Naive B cell (primary cell): ENCODE measurements at places on chromosomes 13 and 19. TPM values are rescaled to one million over a fixed set of nuclear protein-coding genes. Genes with fewer than 3 reads are reported as not detected.

GRCh38 chr13:32960626-32961025, 55.6 kb upstream of the KL start:
- H3K27me3 ChIP-seq = no peaks in the 10 kb centered on the region
- no peak overlapping the region for H3K27ac ChIP-seq
- no peak for DNase-seq
- no peaks in the 10 kb centered on the region for H3K4me1 ChIP-seq
- H3K36me3 ChIP-seq = no peaks in the 10 kb centered on the region

DNA sequence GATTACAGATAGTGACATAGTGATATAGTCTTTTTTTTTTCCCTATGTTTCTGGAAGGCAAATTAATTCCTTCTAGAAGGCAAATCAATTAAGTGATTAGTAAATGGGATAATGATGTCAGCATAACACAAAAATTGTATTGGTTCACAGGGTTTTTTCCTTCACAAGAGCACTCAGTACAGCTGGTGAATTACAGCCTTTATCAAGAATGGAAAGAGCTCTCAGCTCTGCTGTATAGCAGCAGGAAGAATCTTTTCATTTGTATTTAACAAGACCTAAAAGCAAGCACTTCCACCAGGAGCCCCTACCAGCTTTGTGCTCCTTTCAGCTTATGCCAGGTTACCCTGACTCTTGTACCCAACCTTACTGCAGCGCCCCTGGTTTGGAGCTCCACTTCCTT, 90.8 kb downstream of the SERP2 start:
- no peaks in the 10 kb centered on the region for H3K36me3 ChIP-seq
- no peaks in the 10 kb centered on the region for H3K27me3 ChIP-seq
- no peak for DNase-seq
- H3K4me3 ChIP-seq = no peak overlapping the region
- no peak overlapping the region for H3K27ac ChIP-seq
- H3K4me1 ChIP-seq = no peaks in the 10 kb centered on the region

DNA sequence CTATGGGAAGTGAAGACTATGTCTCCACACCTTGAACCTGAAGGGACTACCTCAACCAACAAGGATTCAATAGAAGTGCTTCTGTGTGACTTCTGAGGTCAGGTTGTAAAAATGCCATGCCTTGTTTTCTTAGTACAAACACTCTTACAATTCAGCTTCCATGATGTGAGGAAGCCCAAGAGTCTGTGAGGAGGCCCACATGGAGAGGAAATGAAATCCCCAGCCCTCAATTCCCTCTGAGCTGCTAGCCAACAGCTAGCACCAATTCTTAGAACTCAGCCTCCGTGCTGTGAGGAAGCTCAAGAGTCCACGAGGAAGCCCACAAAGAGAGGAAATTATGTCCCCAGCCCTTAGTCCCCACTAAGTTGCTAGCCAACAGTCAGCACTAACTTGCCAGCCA, 12.6 kb upstream of the LMTK3 start:
- no peak for DNase-seq
- H3K4me3 ChIP-seq = no peak overlapping the region
- H3K4me1 ChIP-seq = no peaks in the 10 kb centered on the region
- no peak overlapping the region for H3K27ac ChIP-seq
- H3K36me3 ChIP-seq = peaks cover 7% of the 10 kb centered on the region

DNA sequence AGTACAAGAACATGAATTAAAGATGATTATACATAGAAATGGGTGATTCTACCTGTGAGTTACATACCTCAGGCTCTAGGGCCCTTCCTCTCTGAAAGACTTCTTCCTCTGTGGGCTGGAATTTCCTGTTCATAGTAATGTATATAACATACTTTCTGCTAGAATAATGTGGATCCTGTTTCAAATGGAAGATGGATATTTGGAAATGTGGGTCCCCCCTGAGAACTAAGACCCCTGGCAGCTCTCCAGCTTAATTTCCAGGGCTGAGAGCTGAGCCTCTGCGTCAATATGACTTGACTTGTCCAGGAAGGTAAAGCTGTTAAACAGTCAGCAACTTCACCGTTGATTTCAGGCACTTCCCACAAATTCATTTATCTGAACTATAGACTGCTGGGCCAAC, 296.3 kb downstream of the NALCN start:
- H3K36me3 ChIP-seq = no peaks in the 10 kb centered on the region
- H3K4me3 ChIP-seq = no peak overlapping the region
- no peak for DNase-seq
- peaks cover 8% of the 10 kb centered on the region for H3K27me3 ChIP-seq
- no peaks in the 10 kb centered on the region for H3K4me1 ChIP-seq

GRCh38 chr19:48614436-48615230, at the start of gene FAM83E:
FAM83E (minus strand) TSS chr19:48615076; CDS start chr19:48613372, 1,704 bp downstream.
- peaks cover 34% of the 10 kb centered on the region for H3K4me1 ChIP-seq
- no peaks in the 10 kb centered on the region for H3K27me3 ChIP-seq
- peak within 1 kb of the TSS; percentile 73 for H3K27ac ChIP-seq
- peak within 1 kb of the TSS; percentile 59 for H3K4me3 ChIP-seq

DNA sequence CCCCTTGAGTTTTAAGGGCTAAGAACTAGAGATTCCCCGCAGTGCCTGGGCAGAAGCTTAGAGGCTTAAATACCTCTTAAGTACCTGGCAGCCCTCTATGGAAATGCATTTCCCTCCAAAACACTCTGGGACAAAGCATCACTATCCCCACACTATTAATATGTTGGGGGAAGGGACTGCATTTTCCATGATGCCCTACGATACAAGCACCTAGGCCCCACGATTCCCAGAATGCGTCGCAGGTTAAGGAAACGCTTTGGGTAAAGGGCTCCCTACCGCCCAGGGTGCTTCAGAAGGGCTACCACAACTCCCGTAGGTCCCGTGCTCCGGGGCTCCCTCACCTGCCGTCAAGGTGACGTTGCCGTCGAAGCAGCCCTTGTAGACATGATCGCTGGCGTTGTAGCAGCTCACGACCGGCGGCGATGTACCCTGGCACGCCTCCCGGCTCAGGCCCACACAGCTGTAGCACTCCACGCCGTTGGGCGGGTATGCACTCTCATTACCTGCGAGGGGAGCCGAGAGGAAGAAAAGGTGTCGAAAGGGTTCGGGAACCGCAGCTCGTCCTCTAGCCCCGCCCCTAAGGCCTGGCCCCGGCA, 2.5 kb downstream of the LYPD3 start:
- peaks cover 15% of the 10 kb centered on the region for H3K4me1 ChIP-seq
- peak overlapping the region; percentile 96 for H3K27ac ChIP-seq
- H3K27me3 ChIP-seq = peaks cover 19% of the 10 kb centered on the region
- DNase-seq = no peak

GRCh38 chr19:56137405-56137804, 3.7 kb upstream of the ZNF444 start:
- no peak for DNase-seq
- peaks cover 40% of the 10 kb centered on the region for H3K4me1 ChIP-seq
- no peaks in the 10 kb centered on the region for H3K27me3 ChIP-seq

GRCh38 chr19:48333467-48334384, 8.4 kb downstream of the EMP3 start:
- H3K27me3 ChIP-seq = no peaks in the 10 kb centered on the region
- peaks cover 35% of the 10 kb centered on the region for H3K4me1 ChIP-seq
- DNase-seq = peak; percentile 91

GRCh38 chr13:50981686-50982085, 72.1 kb downstream of the RNASEH2B start:
- H3K27ac ChIP-seq = no peak overlapping the region
- DNase-seq = no peak
- peaks cover 18% of the 10 kb centered on the region for H3K36me3 ChIP-seq
- no peaks in the 10 kb centered on the region for H3K27me3 ChIP-seq
- no peak overlapping the region for H3K4me3 ChIP-seq

DNA sequence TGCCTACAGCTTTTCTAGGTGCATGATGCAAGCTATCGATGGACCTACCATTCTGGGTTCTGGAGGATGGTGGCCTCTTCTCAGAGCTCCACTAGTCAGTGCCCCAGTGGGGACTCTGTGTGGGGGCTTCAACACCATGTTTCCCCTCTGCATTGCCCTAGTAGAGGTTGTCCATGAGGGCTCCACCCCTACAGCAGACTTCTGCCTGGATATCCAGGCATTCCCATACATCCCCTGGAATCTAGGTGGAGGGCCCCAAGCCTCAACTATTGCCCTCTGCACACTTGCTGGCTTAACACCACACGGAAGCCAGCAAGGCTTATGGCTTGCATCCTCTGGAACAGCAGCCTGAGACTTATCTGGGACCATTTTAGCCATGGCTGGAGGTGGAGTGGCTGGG, 1299.9 kb upstream of the MIR17HG start:
- H3K36me3 ChIP-seq = no peaks in the 10 kb centered on the region
- H3K4me3 ChIP-seq = no peak overlapping the region
- no peak overlapping the region for H3K27ac ChIP-seq
- DNase-seq = no peak
- H3K27me3 ChIP-seq = no peaks in the 10 kb centered on the region

- H3K4me1 ChIP-seq = no peaks in the 10 kb centered on the region
- no peak overlapping the region for H3K4me3 ChIP-seq
- no peaks in the 10 kb centered on the region for H3K36me3 ChIP-seq
- H3K27me3 ChIP-seq = no peaks in the 10 kb centered on the region
Measured at GRCh38 chr19:29760752-29761502, 45.9 kb upstream of the C19orf12 start.

GRCh38 chr19:17070912-17071311, 4.3 kb downstream of the HAUS8 start:
- no peak overlapping the region for H3K27ac ChIP-seq
- H3K27me3 ChIP-seq = no peaks in the 10 kb centered on the region
- H3K4me3 ChIP-seq = no peak overlapping the region
- H3K36me3 ChIP-seq = no peaks in the 10 kb centered on the region

- no peak overlapping the region for H3K4me3 ChIP-seq
- peaks cover 97% of the 10 kb centered on the region for H3K4me1 ChIP-seq
- peak overlapping the region; percentile 66 for H3K27ac ChIP-seq
- no peaks in the 10 kb centered on the region for H3K27me3 ChIP-seq
- H3K36me3 ChIP-seq = peaks cover 10% of the 10 kb centered on the region
Measured at GRCh38 chr13:40585911-40586471, 80.5 kb downstream of the FOXO1 start.

DNA sequence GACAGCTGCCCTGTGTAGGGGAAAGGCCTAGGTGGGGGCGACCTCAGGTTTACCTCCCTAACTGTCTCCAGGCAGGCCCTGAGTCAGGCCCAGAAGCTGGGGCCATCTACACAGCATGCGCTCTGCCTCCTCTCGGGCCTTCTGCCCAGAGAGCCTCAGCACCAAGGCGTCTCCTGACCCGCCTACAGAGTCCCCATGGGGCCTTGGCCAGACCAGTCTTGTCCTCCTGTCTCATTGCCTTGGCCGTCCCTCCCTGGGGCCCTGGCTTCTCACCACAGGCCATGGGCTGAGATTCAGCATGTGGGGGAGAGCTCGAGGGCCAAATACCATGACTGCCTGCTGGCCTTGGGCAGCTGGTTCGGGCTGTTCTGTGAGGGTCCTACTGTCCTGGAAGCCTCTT, 59.0 kb downstream of the SMARCA4 start:
- peaks cover 21% of the 10 kb centered on the region for H3K36me3 ChIP-seq
- DNase-seq = no peak
- H3K4me1 ChIP-seq = peaks cover 5% of the 10 kb centered on the region
- no peaks in the 10 kb centered on the region for H3K27me3 ChIP-seq
- H3K4me3 ChIP-seq = no peak overlapping the region

- no peaks in the 10 kb centered on the region for H3K36me3 ChIP-seq
- no peak overlapping the region for H3K27ac ChIP-seq
- peaks cover 45% of the 10 kb centered on the region for H3K27me3 ChIP-seq
Measured at GRCh38 chr13:112103961-112104880, 37.3 kb downstream of the SOX1 start.

DNA sequence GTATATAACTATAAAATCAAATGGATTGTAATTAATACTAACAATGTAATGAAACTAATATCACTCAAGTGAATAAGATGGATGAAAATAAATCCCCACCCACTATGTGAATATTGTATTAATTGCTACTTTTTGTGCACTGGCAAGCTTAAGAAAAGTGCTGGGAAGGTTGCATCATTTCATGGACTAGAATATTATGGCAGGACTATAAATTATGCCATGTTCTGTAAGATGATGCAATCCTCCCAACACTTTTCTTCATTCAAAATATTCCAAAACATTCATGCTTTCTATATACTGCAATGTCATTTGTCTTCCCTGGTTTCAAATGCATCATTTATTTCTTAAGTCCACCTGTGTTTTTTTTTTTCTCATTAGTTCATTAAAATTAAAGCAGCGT, 457.6 kb upstream of the GPC6 start:
- H3K4me1 ChIP-seq = no peaks in the 10 kb centered on the region
- H3K4me3 ChIP-seq = no peak overlapping the region
- H3K36me3 ChIP-seq = no peaks in the 10 kb centered on the region
- H3K27me3 ChIP-seq = no peaks in the 10 kb centered on the region

DNA sequence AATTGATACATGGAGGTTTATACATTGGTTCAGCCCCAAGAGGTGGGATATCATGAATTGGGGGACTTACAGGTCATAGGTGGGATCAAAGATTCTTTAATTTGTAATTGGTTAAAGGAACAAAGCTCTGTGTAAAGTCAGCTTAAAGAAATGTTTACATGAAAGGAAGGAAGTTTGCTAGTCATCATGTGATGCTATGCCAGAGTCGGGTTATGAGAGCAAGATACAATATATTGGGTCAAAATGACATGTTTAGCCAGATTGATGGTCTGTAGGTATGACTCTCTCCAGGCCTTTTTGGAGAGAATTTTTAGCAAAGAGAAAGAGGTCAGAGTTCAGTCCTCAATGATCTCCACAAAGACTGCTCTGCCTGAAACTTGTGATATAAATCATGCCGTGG, 5.3 kb upstream of the CYSLTR2 start:
- no peaks in the 10 kb centered on the region for H3K27me3 ChIP-seq
- H3K4me1 ChIP-seq = peaks cover 8% of the 10 kb centered on the region
- H3K4me3 ChIP-seq = no peak overlapping the region
- H3K36me3 ChIP-seq = no peaks in the 10 kb centered on the region

DNA sequence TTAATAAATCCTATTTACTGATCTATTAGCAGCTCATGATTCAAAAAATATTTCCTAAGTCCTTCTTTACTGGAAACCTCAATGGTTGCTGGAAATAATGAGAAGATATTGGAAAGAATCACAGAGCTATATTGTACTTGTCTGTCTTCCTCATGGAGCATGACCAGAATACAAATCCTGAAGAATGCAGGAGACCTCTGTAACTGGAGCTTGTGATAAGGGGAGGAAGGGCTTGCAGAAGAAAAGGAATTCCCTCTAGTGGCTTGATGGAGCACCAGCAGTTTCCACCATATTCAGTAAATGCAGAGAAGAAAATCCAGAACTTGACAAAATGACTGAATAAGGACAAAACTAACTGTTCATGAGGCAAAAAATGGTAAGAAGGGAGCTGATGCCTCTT, 1333.1 kb downstream of the EFNB2 start:
- no peak overlapping the region for H3K4me3 ChIP-seq
- H3K4me1 ChIP-seq = no peaks in the 10 kb centered on the region
- no peak overlapping the region for H3K27ac ChIP-seq

The URAD gene
- not detected for polyA plus RNA-seq

The KCNC3 gene
- polyA plus RNA-seq = 0.12 TPM

The ERICH6B gene
- not detected for polyA plus RNA-seq

The TSHZ3 gene
- not detected for polyA plus RNA-seq

The LRRC25 gene
- 23.2 TPM for polyA plus RNA-seq

The C19orf38 gene
- 5.3 TPM for polyA plus RNA-seq

The CEACAM3 gene
- polyA plus RNA-seq = not detected

The TUBB4A gene
- polyA plus RNA-seq = 3.7 TPM

The SERP2 gene
- not detected for polyA plus RNA-seq

The IGFL1 gene
- polyA plus RNA-seq = not detected

The PSG5 gene
- not detected for polyA plus RNA-seq

The SYNGR4 gene
- polyA plus RNA-seq = not detected

The ZNF302 gene
- 22.9 TPM for polyA plus RNA-seq

The EFNA2 gene
- not detected for polyA plus RNA-seq

The IGSF23 gene
- not detected for polyA plus RNA-seq
